T-helper 2 cell (primary cell): ENCODE measurements at places on chromosomes 3 and 15.
A peak's percentile ranks its signal among the peaks of the same experiment; 100 is the strongest.

DNA sequence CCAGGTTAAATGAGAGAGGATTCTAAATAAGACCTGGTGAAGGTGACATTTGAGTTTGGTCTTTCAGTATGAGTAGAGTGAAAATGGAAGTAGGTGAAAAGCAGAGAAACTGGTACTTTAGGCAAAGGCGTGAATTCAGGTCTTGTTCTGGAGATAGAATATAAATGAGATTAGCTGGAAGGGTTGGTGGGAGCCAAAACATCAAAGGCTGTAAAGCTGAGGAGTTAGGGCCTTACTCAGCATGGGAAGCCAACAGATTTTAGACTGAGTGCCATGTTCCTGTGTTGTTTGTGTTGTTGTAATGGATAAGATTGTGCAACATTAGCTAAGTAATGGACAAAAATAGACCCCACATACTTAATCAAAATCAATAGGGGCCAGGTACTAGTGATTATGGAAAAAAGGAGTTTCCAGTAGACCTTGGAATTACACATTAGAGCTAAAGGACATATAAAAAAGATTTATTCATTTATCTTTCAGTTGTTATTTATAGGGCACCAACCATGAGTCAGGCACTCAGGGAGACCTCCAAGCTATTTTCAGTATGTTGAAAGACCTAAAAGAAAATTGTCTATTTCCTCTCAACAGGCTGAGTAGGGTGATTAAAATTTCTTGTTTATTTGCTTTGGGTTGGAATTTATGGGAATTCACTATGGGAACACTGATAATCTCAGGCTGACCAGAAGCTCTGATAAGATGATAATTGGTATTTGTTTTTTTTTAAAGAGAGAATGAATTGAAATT is 20.8 kb downstream of the ARL14 start:
- no peak for DNase-seq

DNA sequence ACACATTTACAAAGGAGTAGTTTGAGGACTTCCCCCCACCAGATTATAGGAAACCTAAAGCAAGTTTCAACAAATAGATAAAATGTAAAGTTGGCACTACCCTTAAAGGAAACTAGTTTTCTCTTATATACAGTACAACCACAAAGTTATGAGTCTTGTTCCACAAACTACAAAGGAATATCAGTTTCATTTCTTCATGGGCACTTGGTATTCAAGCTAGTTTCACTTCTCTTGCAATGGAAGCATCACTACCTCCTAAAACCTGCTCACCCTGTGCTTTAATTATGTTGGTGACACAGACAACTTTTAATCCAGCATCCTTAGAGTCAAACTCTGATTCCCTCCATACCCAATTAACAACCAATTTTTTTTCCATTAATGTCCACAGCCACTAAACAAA is 707.0 kb downstream of the ROBO2 start:
- DNase-seq: no peak

- DNase-seq: no peak
Observed at GRCh38 chr3:28117598-28117997, 123.8 kb upstream of the CMC1 start.

- DNase-seq: no peak
Observed at GRCh38 chr3:117097351-117097750, 387.8 kb downstream of the TUSC7 start.

DNA sequence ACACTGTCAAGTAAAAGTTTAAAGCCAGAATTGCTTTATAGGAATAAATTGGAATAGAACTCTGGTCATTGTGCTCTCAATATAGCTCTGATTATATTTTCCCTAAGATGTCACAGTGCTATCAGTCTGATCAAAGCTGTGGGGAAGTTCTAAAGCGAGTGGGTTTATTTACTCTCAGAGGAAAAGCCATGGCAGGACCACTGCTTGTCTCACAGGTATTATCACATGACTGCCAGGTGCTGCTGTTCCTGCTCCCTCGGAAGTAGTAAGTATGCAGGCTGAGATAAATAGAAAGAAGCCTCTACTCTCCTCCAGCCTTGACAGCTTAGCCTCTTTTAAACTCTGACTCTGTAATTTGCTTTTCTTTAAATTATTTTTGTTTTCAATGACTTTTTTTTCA is 49.1 kb upstream of the UTS2B start:
- no peak for DNase-seq

- no peak for DNase-seq
Observed at GRCh38 chr15:89770041-89770440, 6.1 kb upstream of the MESP2 start.

GRCh38 chr15:34233614-34234013 is 8.8 kb downstream of the EMC4 start:
- no peak for DNase-seq

- DNase-seq: no peak
Observed at GRCh38 chr3:105729667-105730066, 139.1 kb downstream of the CBLB start.

DNA sequence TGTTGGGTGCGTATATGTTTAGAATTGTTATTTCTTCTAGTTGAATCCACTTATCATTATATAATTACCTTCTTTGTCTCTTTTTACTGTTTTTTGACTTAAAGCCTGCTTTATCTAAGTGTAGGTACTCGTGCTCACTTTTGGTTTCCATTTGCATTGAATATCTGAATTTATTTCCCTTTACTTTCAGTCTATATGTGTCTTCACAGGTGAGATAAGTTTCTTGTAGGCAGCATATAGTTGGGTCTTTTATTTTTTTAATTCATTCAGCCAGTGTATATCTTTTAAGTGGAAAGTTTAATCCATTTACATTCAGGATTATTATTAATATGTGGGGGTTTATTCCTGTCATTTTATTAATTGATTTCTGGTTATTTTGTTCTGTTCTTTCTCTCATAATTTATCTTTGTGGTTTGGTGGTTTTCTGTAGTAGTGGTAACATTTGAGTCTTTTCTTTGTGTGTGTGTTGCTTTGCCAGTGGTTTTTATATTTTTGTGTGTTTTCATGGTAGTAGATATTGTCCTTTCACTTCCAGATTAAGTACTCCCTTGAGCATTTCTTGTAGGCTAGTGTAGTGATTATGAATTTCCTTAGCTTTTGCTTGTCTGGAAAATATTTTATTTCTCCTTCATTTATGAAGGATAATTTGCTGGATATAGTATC is 27.3 kb downstream of the STT3B start:
- no peak for DNase-seq

DNA sequence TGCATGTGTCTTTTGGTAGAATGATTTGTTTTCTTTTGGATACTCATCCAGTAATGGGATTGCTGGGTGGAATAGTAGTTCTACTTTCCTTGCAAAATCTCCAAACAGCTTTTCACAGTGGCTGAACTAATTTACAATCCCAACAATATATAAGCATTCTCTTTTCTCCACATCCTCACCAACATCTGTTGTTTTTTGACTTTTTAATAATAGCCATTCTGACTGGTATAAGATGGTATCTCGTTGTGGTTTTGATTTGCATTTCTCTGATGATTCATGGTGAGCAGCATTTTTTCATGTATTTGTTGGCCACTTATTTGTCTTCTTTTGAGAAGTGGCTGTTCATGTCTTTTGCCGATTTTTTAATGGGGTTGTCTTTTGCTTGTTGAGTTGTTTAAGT is 55.8 kb downstream of the ST8SIA2 start:
- DNase-seq: no peak

DNA sequence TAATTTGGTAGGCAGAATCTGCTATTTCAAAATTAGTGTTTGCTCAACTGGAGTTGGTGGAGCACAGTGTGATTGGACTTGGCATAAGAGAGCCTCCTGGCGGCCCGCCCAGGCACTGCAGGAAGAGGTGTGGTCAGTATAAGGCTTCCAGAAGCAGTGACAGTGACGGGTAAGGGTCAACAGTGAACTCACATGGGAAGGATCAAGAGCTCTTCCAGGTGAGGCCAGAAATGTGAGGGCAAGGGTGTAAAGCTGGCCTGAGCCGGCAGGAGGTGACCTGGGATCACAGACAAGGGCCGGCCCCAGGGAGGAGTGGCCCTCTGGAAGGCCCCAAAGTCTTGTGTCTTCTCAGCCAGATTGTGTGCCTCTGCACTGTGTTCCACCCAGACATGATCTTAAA is 93.2 kb upstream of the RNF7 start:
- peak; percentile 53 for DNase-seq

GRCh38 chr3:25510797-25511196 is 82.7 kb downstream of the RARB start:
- DNase-seq: no peak

- DNase-seq: no peak
Observed at GRCh38 chr15:47756872-47757271, 39.6 kb downstream of the SEMA6D start.

DNA sequence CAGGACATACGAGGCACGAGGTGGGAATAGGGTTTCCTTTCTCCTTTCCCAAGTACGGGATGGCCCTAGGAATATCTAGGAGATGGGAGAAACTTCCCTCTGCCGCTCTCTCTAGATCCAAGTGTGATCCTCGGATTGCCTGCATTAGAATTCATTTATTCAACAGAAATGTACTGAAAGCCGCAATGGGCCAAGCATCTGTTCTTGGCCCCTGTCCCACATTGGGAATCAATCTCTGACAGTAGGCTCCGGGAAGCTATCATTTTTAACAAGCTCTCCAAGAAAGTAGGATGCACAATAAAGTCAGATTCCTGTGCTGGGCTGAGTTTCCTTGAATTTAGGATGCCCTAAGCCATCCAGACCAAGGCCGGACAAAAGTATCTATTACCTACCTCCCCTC is 37.2 kb upstream of the CA12 start:
- DNase-seq: no peak

DNA sequence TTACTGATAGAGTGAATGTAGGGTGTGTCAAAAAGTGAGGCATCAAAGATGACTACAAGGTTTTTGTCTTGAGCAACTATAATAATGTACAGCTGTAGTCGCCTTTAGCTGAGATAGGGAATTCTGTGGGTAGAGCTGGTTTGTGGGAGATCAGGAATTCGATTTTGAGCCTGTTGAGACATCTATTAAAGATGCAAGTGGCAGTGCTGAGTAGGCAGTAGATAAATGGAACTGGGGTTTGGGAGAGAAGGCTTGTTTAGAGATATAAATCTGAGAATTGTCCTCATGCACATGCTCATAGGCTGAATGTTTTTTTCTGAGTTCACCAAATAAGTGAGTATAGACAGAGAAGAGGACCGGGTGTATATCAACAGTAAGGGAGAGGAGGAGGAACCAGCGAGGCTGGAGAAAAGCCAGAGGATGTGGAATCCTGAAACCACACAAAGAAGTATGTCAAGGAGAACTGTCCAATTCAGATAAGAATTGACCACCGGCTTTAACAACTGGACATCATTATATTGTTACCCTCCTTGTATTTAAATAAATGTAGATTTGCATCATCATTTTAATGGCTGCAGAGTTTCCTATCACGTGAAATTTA is 146.0 kb upstream of the TNIK start:
- DNase-seq: no peak

- DNase-seq: no peak
Observed at GRCh38 chr3:94036909-94037507, 8.6 kb upstream of the STX19 start.

DNA sequence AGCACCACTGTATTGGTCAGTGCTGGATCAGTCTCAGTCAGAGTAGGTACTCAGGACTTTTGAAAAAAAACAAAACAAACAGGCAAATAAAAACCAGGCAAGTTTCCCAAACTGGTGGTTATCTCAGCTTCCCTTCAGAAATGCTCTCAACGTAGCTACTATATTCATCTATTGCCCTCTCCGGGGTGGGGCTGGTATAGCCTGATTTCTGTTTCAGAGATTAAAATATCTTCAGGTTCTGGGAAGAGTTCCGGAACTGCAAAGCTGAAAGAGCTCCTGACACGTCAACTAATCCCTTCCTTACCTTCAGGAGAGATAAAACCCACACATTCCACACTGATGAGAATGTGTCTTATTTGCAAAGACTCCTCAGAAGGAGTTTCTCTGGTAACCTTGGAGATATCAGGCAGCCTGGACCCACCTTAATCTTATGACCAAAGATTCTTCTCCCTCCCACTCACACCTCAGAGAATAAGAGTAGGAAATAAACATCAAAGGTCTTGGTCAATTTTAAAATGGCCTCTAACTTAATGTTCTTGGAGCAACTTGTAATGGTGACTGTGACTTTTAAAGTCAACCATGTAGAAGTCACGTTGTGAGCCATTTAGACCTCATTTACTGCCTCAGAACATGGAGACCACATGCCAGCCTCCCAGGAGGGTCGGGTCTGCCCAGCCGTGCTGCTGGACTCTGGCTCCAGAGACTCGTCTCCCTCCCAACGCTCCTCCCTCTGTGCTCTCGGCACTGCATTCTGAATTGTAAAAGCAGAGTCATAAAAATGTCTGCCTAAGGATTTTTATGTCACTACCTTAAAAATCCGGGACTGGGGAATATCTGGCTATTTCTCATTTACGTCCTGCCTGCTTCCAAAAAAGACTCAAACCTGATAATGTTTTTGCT is 53.8 kb downstream of the CDCP1 start:
- DNase-seq: no peak
